ENCODE measurements at places on chromosomes 1 and 21.

GRCh38 chr1:24641646-24642151, 1.4 kb upstream of the SRRM1 start:
- no peak for DNase-seq

- no peak for DNase-seq
Measured at GRCh38 chr21:45103971-45104520, 29.7 kb downstream of the ADARB1 start.

DNA sequence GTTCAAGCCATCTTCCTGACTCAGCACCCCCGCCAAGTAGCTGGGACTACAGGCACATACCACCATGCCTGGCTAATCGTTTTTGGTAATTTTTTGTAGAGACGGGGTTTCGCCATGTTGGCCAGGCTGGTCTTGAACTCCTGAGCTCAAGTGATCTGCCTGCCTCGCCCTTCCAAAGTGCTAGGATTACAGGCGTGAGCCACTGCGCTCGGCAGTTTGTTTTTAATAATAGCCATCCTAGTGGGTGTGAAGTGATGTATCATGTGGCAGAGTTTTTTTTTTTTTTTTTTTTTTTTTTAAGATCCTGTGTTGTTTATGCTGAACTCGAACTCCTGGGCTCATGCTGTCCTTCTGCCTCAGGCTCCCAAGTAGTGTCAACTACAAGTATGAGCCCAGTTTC, 51.8 kb downstream of the SPEN start:
- DNase-seq = no peak

DNA sequence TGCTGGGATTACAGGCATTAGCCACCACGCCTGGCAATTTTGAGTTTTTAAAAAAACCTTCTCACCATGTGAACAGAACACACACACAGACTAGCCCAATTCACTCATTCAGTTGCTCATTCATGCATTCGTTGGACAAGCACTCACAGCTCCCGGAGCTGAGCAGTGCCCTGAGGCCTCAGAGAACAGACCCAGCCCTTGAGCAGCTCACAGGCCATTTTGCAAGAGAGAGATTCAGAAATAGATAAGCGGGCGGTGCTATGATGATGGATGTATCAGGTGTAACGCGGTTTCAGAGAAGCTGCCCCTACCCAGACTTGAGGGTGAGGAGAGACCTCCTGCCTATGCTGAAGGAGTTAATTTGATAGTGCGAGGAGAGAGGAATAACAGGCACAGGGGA, 18.6 kb downstream of the PTAFR start:
- no peak for DNase-seq

DNA sequence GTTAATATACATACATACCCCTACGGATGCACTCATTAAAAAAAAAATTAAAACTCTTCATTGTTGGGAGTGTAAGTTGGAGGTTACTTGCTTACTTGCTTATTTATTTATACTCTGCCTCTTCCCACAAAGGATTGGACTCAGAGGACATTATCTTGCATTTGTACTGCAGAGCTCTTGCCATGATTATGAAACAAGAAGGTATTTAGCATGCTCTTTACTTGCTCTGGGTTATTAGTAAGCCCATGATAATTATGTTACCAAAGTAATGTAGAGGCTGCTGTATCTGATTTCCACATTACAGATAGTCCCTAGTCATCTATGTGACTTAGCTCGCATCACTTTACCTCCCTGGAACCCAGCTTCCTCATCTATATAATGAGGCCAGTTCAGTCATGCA, 355.1 kb upstream of the PTBP2 start:
- DNase-seq = no peak

DNA sequence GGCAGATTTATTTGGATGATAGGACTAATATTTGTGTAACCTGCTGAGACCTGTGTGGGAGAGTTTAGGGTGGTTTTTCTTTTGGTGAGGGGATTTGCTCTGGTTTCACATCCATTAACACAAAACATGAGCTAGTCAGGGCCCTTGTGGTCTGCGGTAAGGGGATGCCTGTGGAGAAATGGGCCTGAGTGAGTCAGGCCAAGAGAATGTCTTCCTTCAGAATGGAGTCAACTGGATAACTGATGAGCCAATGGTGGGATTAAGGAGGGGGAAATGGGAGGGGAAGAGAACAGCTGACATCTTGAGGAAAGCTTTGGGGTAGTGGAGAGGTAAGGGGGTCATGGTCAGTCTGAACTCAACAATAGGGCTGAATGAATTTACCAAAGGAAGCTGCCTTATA, 13.9 kb downstream of the WNT2B start:
- no peak for DNase-seq

DNA sequence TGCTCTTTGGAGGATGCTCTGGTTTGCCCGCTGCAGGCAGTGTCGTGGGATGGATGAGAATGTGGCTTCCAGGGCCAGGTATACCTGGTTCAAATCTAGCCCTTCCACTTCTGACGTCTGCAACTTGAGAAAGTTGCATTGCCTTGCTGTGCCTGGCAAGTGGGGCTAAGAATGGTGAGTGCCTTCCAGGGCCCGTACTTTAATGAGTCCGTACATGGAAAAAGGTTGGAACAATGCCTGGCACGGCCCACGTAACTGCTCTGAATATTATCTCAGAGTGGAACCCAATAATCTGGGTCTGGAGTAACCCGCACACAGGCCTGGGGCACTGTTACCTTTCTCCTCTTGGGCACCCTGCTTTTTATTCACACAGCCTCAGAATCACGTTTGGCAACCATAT, 146.7 kb upstream of the EDN2 start:
- no peak for DNase-seq

GRCh38 chr1:218739426-218739825, 394.3 kb downstream of the TGFB2 start:
- no peak for DNase-seq

DNA sequence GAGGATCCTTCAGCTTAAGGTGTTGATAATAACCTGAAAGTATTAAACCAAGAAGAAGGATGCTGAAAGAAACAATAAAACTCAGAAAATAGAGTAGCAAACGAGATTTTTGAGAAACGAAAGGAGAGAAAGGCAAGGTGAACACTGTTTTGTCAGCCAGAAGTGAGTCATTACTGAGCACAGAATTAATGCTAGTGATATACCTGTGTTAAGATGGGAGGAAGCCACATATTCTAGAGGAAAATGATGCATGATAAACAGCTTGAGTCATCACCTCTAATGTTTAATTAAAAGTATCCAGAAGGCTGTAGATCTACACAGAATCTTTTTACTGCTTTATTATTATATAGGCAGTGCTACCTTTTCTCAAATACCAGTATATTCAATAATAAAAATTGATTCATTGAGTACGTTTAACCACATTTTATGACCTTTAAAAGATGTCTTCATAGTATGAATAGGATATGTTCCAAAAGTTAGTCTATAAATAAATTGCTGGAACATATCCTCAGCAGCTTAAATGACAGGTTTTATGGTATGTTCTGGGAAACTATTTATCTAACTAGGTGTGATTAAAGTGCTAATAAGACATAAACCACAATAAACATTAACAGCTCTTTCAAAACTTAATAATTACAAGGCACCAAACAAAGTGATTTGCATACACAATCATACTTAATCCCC, 10.3 kb downstream of the SH3GLB1 start:
- DNase-seq = no peak

DNA sequence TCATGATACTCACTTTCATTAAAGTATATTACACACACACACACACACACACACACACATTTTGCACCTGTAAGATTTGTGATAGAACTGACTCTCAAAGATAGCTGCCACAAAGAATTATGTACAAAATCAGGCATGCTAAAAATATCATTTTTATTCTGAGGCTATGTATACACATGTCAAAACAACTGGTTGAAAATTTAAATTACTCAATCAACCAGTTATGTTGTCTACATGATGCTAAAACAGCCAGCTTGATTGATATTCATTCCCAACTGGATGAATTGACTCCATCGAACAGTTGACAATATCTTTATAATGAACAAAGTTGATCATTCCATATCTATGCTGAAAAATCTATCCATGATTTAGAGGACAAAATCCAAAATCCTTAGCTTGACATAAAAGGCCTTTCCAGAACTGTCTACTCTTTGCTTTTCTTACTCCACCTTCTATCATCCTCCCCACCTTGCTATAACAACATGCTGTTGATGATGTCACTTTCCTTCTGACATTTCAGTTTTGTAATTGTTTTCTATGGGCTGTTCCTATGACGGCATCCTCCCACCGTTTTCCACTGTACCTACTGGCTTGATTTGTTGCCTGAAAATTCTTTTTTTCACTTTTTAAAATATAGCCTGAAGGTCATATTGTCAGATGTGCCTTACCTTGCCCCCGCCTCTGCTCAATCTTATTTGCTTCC, 321.5 kb upstream of the OLFM3 start:
- DNase-seq = no peak

DNA sequence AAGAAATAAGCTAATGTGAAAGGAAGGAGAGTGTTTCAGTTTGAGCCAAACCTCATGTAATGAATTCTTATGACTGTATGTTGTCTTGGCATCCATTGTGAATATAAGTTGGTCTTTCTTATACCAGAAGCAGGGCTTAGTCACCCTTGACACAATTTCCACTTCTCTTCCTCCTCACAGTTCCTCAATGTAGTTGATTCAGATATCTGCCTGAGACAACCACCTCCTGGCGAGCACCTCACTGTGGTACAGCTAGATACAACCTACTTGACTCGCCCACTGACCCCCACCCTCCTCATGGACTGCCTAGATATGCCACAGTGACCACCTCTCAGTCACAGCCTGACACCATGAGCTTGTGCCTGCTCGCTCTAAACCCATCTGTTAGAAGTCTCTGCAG, 45.6 kb downstream of the KYAT3 start:
- DNase-seq = no peak

- no peak for DNase-seq
Measured at GRCh38 chr1:40281853-40282252, 23.8 kb downstream of the ZMPSTE24 start.

GRCh38 chr1:198259333-198260074, 102.7 kb downstream of the NEK7 start:
- no peak for DNase-seq

GRCh38 chr1:116951200-116951935, 41.7 kb downstream of the PTGFRN start:
- no peak for DNase-seq

GRCh38 chr1:53069663-53070327, 7.8 kb downstream of the PODN start:
- DNase-seq = no peak

- DNase-seq = no peak
Measured at GRCh38 chr21:45502006-45502345, 40.3 kb downstream of the SLC19A1 start.

DNA sequence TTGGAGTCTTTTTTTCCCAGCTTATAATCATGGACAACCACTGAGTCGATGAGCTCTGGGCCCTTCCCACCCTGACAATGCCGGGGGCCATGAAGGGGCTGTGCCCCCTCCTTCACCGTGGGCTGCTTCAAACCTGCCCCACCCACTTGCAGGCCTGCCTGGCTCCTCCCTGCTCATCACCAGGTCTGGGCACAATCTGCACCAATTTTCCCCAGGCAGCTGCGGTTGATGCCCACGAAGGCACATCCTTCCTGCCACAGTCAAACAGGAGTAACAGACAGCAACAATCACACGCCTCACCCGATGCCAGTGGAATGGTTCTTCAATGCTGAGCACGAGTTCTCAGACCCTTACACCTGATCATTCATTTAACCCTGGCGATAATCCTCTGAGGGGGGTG, 18.9 kb downstream of the PGLYRP3 start:
- DNase-seq = no peak

GRCh38 chr1:248857749-248858095, 1.2 kb downstream of the ZNF692 start:
- DNase-seq = no peak

DNA sequence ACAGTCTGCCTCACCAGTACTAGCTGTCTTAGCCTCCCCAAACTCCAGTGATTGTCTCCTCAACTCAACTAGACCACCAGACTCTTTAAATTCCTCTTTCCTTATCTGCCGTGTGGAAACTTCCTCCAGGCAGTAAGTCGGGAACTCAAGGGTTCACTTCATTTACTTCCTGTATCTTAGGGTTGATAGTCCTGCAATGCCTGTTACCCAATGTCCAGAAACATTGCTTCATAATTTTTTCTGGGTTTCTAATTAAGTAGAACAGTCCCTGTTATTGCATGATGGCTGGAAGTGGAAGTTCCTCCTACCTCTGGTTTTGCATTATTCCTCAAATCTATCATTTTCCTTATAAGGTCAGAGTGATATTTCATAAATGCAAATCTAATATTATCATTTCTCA, 60.8 kb upstream of the RNF11 start:
- DNase-seq = no peak

DNA sequence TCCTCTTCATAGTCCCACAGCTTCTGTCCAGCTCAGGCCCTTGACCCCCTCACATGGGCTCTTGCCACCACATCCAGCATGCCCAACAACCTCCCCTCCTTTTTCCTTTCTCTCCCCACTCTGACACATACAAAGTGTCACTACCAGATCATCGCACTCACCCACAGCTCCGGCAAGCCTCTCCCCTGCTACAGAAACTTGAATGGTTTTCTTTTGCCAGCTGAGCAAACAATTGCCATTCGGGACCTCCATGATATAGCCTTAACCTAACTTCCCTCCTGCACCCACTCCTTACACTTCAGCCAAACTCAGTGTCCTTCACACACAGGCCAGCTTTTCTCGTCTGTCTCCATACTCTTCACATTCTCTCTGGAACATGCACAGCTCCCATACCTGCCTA, 43.3 kb downstream of the MAB21L3 start:
- no peak for DNase-seq

GRCh38 chr1:246450611-246451251, 56.3 kb downstream of the SMYD3 start:
- no peak for DNase-seq

DNA sequence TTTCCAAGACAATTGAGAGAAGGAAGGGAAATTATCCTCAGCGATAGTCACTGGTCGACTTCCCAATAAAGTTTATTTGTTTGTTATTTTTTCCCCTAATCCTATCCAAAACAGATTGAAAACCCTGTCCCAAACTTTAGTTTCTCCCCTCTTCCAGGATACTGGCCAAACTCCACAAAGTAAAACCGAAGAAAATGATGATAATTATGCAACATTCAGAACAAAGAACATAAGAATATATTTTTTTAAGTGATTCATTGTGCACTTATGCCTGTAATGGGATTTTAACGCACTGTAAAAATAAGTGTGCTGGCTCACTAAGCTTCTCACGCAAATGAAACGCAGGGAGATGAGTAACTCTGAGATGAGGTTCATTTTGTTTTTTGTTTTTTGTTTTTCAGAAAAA, 6.0 kb downstream of the GLIS1 start:
- DNase-seq = no peak

GRCh38 chr1:39977202-39977601, 22.3 kb downstream of the MFSD2A start:
- no peak for DNase-seq

GRCh38 chr1:94314222-94314858, 77.0 kb upstream of the ARHGAP29 start:
- DNase-seq = no peak

DNA sequence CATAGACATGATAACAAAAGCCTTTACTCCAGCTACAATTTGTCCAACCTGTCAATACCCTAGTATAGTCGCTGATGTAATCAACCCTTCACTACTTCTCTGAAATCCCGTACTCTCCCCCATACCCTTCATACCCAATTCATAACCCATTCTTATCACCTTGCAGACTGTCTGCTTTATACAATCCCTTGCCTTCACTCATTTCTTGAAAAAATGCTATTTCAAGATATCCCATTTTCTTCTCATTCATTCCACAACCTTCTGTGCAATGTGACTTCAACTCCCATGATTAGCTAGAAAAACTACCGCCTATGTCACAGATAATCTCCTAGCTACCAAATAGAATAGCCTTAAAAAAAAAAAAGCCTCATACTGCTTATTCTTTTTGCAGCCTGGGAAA, 49.5 kb downstream of the EPS15 start:
- DNase-seq = no peak

- no peak for DNase-seq
Measured at GRCh38 chr21:35606146-35606545, 454.2 kb downstream of the SETD4 start.

Measured in NCI-H510A (cell line).